DMS53 (cell line): ENCODE measurements at places on chromosomes 11 and 22.

DNA sequence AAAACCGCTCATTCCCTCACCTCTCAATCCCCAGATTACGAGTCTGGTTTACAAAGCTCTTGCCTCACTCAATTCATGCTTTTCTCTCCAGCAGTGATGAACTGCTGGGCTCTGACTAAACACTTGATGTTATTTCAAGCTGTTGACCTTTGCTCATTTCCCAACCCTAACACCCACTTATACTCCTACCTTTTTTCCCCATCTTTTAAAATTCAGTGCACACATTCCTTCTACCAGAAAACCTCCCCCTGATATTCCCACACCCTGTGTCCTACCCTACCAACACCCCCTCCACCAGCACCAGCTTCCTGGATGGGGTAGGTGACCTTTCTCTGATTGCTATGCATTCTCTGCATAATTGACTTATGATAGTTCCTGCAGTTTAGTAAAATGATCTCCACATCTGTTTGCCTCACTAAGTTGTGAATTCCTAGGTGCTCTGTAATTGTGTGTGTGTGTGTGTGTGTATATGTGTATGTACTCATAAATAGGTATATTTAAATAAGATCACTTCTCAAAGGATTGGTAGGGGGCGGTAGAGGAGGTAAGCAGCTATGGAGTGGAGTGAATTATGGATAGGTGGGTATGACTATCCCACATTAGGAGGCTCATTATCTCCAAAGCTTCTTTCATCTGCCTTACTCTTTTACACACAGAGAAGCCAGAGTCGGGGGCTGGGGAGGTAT, 842 bp downstream of the HEPACAM start:
- peak; percentile 79 for DNase-seq

DNA sequence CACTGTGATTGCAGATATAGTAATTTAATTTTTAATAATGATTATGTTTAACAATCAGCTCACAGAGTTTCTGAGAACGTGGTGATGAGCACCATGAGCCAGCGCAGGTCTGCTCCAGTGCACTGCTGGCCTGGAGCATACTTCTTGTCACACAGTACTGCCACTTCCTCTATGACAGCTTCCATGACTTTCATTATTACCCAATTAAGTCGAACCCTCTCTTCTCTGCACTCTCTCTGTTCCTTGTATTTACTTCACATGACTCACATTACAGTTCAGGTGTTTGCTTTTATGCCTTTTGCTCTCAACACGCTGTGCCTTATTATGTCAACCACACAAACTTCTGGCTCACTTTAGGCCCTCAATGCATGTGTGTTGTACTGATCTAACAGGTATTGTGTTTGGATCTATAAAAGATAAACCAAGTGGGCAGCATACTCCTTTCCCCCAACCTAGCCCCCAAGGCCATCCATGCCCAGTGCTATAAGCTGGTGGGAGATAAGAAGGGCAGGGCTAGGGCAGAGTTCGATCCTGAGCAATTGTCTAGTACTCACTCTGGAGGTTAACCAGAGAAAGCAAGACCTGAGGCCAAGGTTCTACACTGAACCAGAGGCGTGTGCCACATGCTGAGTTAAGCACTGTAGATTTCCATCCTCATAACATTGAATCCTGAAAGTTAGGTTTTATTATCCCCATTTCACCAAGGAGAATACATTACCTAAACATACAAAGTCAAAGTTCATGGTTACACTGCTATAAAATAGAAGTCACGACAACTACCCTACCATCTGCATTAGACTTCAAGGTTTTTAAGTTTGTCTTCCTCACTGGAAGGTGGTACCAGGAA, 356.5 kb downstream of the INSC start:
- DNase-seq, result peak; percentile 85

- no peak for DNase-seq
These were observed 977.6 kb downstream of the BRD1 start for GRCh38 chr22:48849963-48850657.

DNA sequence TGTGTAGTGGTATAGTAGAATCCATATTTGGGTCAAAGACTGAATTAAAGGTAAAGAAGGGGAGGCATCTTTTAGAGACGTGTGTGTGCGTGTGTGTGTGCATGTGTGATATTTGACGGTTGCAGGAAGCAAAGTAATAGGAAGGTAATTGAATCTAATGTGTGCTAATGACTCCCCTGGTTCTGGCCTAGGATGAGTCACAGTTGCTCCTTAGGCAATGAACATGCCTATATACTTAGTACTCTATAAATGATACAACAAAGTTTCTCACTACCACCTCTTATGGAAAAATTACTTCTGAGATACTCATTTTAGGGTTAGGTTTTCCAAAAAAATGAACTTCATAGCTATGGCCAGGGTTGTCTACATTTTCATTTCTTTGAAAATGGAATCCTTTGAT, 409.6 kb downstream of the GUCY1A2 start:
- DNase-seq, result peak; percentile 8

DNA sequence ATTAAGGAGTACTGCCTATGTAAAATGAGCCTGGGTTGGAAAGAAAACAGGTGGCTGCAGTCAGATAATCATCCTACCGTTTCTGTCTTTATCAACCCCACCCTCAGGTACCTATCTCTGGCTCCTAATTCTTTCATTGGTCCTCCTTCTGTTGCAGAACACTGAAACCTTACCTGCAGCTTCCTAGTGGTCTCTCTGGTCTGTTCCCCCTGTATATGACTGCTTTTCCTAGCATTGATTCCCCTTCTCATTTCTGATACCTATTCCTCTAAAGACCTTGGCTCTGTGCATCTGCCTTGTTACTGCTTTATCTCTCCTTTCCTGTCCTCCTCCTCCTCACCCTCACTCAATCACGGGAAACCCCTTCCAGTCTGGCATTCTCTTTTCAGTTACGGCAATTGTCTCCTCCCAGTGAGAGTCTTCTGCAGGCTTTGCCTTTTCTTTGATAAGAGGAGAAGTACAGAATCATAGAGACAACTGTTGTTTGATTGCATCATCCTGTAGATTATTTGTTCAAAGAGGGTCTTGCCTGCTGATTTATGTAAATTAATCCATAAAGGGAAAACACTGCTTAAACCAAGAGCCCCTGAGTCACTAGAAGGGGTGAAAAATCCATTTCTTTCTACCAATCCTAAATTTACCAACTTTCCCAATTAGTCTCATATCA, 301.2 kb downstream of the AASDHPPT start:
- no peak for DNase-seq

GRCh38 chr11:59053387-59053786, 32.7 kb upstream of the GLYATL1B start:
- DNase-seq, result peak; percentile 58

DNA sequence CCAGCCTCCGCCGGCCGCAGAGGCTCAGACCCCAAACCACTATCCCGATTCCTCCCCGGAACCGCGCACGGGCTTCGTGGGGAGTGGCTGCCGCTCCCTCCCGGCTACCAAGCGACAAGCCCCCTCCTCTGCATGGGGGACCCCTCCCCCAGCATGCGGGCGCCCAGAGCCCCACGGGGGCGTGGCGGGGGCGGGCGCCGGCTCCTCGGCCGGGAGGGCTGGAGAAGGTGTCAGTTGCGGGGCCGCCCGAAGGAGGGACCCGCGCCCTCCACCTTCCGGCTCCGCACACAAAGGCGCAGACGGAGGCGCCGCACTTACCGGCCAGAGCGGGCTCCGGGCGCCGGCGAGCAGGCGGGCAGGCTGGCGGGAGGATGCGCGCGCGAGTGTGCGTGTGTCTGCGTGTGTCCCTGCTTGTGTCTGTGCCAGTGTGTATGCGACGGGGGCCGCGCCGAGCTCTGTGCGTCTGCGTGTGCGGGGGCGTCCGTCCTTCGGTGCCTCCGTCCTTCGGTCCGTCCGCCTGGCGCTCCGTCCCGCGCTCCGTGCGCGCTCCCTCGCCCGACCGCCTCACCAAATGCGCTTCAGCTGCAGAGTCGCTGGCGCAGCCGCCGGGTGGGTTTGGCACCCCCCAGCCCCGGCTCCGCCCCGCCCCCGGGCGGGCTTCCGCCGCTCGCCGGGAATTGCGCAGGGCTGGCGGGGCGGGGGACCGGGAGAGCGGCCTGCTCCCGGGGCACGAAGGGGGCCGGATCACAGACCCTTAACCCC, at the start of gene PTPN5:
PTPN5 (minus strand) TSS at position 592 of the 762 bp plus-strand sequence. CDS start 19,840 bp downstream, outside the sequence.
- peak; percentile 61 for DNase-seq

GRCh38 chr22:34765115-34765514, 300.8 kb upstream of the ISX start:
- DNase-seq, result no peak

DNA sequence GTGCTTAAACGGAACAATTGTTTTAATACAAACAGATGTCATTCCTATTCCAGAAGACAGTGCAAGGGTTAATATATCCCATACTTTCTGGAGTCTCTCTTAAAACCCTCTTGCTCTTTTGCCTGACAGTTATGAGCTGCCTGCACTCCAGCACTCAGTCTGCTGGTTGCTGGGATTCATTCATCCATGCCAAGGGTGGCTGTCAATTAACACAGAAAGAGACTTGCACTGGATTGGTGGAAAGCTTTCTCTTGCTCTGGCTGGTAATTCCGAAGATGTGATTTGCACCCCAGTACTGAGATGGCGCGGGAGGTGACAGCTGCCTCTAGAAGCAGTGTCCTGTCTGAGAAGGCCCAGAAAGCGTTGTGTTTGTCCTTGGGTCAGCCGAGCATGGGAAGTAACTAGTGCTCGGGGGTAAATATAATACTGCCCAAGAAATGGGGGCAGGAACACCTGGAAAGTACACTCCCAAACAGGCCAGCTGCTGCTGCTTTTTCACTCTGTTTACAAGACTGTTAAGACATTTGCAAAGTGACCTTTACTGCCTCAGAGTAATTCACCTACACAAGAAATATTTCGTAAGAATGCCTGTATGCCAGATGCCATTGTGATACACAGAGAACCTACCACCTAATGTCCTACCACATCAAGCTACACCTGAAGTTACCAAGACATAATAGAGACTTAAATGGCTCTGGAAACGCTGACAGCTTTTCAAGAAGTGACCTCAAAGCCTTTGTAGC, 20.5 kb downstream of the SCUBE2 start:
- no peak for DNase-seq

GRCh38 chr22:37734402-37734700, 37.5 kb downstream of the TRIOBP start:
- no peak for DNase-seq

DNA sequence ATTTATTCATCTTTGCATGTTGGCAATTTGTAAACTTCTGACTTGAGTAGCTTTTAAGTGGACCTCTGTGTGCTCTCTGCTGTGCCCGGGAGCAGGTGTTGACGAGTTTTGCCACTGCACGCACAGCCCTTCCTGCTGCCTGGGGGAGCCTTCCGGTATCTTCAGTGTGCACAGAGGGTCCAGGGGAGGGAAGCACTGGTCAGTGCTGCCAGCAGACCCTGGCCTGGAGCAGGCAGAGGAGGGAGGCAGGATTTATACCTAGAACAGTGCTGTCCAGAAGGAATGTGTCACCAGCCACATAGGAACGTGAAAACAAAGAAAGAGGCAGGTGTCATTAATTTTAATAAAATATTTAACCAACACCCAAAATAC, 403.6 kb downstream of the TBC1D22A start:
- no peak for DNase-seq

- DNase-seq, result peak; percentile 79
These were observed 1.4 kb downstream of the SCO2 start for GRCh38 chr22:50523806-50524675.

DNA sequence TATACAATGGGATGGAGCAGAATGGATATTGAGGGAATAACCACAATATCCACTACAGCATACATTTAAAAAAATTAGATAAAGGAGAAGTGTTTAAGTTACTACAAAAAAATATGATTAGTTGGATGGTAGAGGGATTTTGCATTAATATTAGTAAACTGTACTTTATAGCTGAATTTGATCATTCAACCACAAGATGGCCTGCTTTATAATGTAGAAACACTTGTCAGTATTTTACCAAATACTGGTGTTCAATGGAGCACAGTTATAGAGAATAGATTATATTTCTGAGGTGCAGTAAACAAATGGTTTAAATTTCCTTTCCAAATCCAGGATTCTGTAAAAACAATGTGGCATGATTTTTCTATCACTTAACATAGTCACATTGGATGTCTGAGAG, 818.8 kb upstream of the CHORDC1 start:
- DNase-seq, result peak; percentile 26

DNA sequence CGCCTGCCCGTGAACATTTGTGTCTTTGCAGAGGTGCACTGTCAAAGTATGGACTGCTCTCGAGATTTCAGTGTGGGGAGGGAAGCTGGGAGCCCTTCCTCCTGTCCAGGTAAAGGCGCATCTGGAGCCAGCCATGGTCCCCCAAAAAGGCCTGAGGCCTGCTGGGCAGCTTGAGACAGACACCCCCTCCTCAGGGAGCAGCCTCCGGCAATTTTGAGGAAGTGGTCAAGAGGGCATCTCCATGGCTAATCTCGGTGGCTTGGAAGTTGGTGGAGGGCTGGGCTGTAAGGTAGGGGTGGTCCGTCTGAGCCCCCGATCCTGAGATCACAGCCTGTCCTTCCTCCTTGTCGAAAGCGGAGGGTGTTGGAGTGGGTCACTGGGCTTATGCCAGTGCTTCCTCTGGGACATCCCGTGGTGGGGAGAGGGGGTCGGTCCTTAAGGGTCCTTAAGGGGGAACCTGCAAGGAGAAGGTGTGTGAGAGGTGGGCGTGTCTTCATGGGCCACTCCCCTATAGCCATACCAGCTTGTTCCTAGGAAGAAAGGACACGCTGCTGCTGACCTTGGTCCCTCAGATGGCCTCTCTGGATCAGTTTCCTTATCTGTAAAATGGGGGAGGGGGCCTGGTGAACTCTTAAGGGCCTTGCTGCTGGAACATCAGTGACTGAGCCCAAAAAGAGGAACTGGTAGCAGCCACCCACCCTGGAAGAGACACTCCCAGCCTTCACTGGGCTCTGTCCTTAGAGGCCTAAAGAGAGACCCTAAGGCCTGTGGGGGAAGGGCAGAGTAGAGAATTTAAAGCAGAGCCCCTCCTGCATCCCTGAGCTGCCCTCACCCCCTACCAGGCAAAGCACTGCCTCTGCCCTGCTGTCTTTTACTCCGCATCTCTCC, 2.6 kb downstream of the KCNC1 start:
- no peak for DNase-seq

GRCh38 chr22:27695925-27696324, 105.6 kb downstream of the MN1 start:
- no peak for DNase-seq

- DNase-seq, result peak; percentile 91
These were observed 98.5 kb downstream of the SMCO4 start for GRCh38 chr11:93444617-93445073.

DNA sequence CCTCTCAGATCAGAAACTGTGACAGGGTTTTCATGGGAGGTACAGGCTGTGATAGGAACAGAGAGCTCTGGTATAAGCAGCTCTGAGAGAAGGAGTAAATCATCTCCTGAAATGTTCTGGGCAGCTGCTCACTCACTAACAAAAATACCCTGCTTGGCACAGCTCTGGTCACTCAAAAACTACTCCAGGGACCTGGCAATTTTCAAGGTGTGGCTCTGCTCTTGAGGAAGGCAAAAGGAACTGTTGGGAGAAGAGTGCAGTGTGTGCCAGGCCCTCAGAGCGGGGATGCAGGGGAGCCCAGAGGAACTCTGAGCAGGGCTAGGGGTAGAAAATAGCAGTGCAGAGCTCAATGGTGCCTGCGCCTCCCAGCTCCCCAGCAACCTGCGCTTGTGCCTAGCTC, 180.5 kb upstream of the ZBED5 start:
- DNase-seq, result no peak

DNA sequence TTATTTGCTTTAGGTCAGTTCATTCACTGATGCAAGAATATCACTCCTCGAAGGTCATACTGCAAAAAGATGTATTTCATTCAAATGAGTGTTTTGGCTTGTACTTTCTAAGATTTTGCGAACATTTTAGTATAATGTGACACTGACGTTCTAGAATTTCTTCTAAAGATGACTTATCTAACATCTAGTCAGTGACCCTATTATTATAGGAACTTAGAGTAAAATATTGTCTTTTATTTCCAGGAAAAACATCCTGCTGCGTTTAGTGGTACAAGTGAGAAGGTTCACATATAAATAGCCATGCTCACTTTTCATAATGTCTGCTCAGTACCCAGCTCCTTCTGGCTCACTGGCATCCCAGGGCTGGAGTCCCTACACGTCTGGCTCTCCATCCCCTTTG, at the start of gene OR52M1:
OR52M1 (plus strand) TSS at position 301 of the 400 bp plus-strand sequence; CDS start at position 301, 0 bp downstream.
- DNase-seq, result no peak
